H54 (cell line): ENCODE measurements at places on chromosomes 2 and 18.

- DNase-seq = no peak
These were observed 56.2 kb downstream of the EFR3B start for GRCh38 chr2:25098056-25098455.

DNA sequence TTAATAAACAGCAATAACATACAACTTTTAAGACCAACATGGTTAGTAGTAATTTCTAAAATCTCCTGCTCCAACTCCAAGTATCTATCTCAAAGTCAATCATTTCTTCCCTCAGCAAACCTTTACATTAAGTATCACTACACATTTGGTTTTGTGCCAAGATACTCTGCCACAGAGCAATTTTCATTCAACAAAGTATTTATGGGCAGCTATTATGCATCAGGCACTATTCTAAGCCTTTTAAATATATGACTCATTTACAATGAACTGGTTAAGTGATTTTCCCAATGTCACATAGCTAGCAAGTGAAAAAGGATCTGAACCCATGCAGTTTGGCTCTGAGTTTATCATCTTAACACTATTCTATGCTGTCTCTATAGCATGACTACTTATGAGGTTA, 264.3 kb downstream of the NOL4 start:
- no peak for DNase-seq

- no peak for DNase-seq
These were observed 6.4 kb downstream of the ADCYAP1 start for GRCh38 chr18:911025-911424.

- DNase-seq = no peak
These were observed 188.5 kb downstream of the TPGS2 start for GRCh38 chr18:36640021-36640952.

DNA sequence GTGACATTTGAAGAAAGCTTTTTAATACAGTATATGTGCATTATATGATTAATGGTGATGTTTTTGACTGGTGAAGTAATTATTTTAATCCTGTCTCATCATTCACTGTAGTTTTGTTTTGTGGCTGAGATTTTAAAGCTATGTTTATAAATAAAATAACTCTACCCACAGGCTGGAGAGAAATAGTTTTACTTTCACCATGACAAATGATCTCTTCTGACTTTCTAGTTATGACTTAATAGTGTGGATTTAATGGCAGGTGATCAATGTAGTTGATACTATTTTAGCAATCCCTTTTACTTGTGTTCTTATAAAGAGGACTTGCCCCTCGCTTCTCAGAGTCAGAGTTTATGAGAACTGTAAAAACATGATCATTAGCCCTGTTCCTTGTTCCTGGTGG, 289.5 kb upstream of the SIX3 start:
- no peak for DNase-seq

- no peak for DNase-seq
These were observed 77.9 kb upstream of the PHLPP1 start for GRCh38 chr18:62637403-62637802.

GRCh38 chr2:17804358-17804757, 11.9 kb upstream of the MSGN1 start:
- DNase-seq = no peak

DNA sequence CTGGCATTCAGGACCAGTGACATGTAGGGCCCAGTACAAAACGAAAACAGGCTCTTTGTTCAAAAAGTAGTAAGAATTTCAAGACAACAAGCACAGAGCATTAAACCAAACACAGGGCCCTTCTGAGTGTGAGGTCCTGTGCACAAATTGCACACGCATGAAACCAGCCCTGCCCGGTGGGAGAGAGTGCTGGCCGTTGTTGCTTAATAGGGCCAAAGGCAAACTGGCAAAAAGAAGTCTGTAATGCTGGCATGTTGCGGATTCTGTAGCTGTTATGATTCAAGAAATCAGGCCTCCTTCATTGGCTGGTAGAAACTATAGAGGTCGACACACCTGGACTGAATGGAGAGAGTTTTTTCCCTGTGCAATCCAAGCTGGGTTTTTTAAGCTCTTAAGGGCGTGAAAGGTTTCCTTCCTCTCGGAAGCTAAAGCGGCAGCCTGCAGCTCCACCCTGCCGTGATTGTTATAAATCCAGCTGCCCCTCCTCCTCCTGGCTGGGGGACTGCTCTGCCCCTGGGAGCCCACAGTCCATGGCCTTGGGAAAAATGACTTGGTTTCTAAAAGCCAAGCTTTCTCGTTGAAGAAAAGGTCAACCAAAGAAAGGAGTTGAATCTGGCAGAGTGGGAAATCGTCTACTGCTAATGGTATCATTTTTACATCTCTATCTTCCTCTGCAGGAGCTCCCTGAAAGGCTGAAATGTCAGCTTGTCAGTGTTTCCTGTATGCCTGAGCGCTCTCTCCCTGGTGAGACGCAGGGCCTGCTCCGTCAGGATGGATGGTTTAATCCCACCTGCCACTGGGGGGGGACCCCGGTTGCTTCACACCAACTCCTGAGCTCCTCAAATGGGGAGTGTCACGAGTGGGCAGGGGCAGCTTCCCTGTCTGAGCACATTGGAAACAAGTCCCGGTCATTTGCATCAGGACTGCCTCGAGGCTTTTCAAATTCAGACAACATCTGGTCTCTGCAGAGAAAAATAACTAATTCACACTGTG, 143.6 kb downstream of the ALPK2 start:
- DNase-seq = no peak

DNA sequence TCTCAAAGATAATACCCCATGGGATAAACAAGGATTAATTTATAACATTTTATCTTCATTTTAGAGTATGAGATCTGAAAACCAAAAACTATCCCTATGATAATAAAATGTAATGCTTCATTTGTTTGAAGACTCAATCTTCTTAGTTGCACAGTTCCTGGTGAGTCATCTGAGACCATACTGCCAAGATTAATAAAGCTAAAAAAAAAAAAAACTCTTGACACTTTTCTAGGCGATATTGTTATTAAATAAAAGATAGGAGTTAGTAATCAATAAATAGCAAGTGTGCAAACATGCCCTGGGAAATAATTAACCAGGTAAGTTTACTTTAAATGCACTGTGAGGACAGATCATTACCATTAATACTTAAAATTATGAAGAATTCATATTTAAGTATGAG, 83.9 kb downstream of the RPE start:
- DNase-seq = no peak

DNA sequence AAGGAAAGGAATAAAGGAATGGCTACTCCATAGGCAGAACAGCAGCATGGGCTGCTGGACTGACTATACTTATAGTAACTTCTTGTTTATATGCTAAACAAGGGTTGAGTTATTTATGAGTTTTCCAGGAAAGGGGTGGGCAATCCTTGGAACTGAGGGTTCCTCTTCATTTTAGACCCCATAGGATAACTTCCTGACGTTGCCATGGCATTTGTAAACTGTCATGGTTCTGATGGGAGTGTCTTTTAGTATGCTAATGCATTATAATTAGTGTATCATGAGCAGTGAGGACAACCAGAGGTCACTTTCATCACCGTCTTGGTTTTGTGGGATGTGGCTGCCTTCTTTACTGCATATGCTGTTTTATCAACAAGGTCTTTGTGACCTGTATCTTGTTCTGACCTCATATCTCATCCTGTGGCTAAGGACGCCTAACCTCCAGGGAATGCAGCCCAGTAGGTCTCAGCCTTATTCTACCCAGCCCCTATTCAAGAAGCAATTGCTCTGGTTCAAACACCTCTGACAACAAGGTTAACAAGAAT, 98.6 kb upstream of the CABLES1 start:
- DNase-seq = no peak

GRCh38 chr2:55162284-55163006, 69.6 kb downstream of the CLHC1 start:
- DNase-seq = no peak
